D341Med (cell line): ENCODE measurements at places on chromosomes 16 and 17.

DNA sequence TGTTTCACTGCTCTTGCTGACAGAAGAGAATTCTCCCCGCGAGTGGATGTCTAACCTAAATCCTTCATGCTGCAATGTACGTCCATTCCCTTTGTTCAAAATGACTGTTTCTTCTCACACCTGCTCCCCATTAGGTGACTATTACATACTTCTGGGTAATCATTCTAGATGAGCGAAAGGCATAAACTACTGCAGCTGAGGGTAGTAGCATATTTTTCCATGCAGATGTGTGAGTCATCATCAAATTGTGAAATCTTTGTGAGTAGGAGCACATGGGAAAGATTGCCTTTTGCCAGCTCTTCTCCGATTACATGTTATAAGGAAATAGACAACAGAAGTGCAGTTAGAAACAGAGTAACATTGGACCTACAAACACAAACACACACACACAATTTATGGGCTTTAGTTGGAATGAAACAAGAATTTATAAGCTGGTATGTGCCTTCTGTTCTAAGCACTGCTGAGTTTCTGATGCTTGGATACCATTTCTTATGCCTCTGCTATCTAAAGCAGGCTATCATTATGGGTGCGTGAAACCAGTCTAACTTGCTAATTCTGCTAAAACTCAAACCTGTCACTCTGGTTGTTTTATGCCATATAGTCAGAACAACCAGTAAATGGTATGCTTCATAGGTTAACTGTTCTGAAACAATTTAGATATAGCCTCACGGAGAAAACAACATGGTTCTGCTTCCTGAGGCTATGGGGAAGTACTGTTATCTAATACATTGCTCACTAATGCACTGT, 346.9 kb upstream of the PSMD7 start:
- no peak for DNase-seq

GRCh38 chr17:34614698-34615097, 35.3 kb downstream of the TMEM132E start:
- peak; percentile 70 for DNase-seq

GRCh38 chr16:69179328-69180010, 7.5 kb upstream of the SNTB2 start:
- DNase-seq, result no peak

DNA sequence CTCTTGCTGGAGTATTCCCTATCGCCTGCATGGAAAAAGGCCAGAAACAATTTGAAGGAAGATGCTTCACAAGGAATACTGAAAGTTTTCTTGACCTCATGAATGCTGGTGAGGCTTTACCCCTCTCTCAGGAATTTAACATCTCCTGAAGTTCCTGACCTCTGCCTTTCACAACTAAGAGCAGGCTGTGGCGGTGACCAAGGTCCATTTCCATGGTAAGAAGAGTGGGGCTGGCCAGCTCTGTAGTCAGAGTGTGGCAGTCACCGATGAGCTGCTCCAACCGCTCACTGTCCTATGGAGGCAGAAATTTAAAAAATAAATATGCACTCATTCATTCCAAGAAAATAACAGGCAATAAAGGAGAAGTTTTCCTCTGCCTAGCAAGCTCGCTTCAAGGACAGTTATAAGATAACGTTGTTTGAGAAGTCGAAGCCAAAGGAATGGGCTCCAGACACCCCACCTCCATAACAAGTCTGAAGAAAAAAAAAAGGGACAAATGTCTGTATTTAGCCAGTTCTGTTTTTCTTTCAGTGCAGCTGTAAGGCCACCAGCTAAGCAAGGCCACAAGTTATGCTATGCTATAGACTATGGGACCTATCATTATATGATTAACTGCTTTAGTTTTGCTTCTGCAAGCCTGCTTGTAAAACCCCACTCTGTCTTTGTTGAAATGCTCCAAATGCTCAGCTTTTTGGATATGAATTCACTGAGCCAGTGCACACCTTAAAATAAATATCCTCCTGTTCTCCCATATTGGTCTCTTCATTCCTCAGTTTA, 6.0 kb upstream of the CCL4L2 start:
- no peak for DNase-seq

- DNase-seq, result no peak
Measured at GRCh38 chr17:74937064-74938051, 1.7 kb downstream of the OTOP3 start.

- no peak for DNase-seq
Measured at GRCh38 chr17:16171613-16172012, 43.7 kb downstream of the NCOR1 start.

DNA sequence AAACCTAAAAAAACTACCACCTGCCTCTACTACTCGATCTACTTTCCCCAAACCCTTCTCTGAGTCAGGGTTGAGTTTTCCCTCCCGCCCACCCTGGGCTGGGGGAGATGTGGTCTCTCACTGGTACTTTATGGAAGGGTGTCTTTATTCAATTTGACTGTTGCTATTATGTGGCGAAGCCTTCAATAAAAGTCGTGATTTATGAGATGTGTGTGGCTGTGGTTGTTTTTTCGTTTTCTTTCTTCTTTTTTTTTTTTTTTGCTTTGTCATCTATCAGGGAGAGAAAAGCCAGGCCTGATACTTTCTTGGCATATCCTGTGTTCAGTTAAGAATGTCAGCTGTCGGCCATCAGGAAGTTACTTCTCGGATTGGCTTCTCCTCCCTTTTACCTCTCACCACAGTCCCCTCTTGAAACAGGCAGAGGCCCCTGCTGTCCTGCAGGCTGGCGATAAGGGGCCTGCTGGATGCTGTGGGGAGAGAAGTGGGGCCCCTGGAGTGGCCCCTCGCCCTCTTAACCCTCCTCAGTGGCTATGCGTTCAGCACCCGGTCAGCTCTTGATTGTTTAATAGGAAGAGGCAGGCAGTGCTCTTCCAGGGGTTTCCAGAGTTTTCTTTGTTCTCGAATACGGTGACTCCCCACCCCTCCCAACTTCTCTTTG, 123.0 kb downstream of the MSI2 start:
- no peak for DNase-seq

DNA sequence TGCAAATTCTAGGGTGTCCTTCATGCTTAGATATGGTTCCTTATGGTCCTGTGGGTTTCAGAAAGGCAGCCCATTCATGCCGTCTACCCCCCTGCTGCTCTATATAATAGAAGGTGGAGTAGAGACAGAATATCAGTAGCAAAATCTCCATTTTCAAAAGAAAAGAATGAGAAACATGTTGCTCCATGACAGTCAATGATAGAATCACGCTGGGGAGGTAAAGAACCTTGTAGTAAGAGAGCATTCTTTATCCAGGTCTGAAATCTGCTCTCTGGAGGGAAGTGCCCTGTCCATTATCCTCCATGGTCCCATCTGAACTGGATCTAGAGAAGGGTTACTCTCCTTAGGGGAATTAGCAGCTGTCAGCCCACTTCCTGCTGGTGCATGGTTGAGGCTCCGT, 272.8 kb downstream of the WWOX start:
- DNase-seq, result no peak

- DNase-seq, result no peak
Measured at GRCh38 chr16:85505794-85506634, 107.1 kb upstream of the GSE1 start.

DNA sequence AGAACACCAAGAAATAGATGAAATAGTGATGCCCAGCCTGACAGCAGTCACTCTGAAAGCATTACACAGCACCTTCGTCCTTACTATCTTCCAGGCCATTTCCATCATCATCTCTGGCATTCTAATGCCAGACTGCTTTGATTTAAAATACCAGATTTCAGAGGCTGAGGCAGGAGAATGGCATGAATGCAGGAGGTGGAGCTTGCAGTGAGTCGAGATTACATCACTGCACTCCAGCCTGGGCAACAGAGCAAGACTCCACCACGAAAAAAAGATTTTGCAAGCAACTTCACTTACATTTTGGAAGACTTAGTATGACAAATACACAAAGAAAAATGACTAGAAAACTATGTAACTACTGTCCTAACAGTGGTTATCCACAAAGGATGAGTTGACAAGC, 244.0 kb downstream of the CPPED1 start:
- no peak for DNase-seq

GRCh38 chr17:8369944-8370343, 6.6 kb downstream of the KRABD2 start:
- no peak for DNase-seq

- DNase-seq, result no peak
Measured at GRCh38 chr16:13780406-13781168, 139.4 kb upstream of the ERCC4 start.

- DNase-seq, result no peak
Measured at GRCh38 chr17:15935891-15936290, 9.0 kb upstream of the ADORA2B start.

DNA sequence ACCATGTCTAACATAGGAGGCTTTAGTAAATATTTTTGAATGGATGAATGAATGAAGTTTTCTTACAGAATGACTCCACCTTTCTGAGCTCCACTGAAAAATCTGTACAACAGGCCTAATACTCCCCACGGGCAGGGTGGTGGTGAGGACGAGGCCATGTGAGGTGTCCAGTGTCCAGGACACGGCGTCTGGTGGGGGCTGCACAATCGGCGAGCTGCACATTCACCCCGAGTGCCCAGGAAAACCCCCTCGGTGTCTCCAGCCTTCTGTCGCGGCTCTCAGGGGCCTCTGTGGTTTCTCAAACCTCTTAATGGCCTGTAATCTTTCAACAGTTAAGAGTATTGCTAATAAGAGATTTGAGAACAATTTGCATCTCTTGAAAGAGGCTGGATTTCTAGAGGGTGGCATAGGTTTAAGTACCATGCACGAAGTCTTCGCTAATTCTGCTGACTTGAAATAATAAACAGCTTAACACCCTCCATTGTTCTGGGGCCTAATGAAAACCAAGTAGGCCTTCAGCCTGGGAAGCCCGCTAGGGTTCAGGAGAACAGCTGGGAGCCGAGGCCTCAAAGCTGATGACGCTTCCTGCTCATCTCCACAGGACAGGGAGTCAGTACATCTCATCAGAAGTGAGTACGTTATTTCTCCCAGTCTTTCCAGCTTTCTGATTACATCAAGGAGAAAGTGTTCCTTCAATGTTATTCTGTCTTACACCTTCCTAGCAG, 304.6 kb upstream of the FOXF1 start:
- no peak for DNase-seq
